ENCODE measurements at places on chromosomes 13 and 19. TPM values are rescaled to one million over a fixed set of nuclear protein-coding genes. Genes with fewer than 3 reads are reported as not detected.

DNA sequence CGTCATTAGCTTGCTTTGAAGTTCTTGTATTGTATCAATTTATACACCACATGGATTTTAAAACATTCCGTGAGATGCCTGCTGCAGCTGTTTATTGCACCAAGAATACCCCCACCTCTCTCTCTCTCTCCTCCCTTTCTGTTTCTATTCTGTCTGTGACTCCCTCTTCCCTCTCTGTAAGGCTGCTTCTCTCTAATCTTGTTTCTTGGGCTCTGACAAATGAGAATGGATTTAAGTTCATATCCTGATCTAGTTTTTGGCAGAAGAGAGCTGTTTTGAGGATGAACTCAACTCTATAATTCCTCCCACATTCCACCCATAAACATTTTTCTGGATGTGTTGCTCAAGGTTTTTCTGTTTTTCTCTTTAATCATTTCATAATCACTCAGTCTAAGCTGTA, 144.3 kb upstream of the FRY start:
- DNase-seq: no peak
- no peak overlapping the region for H3K4me3 ChIP-seq
- H3K4me1 ChIP-seq: no peaks in the 10 kb centered on the region

TEAD2 gene
- total RNA-seq: 167 TPM

POSTN gene
- 0.41 TPM for total RNA-seq

- peak overlapping the region; percentile 79 for H3K4me3 ChIP-seq
- no peak for DNase-seq
These were observed 6.3 kb downstream of the THSD1 start for GRCh38 chr13:52399708-52400107.

GRCh38 chr13:22562116-22562515, 618.7 kb upstream of the SGCG start:
- no peaks in the 10 kb centered on the region for H3K4me1 ChIP-seq
- no peak overlapping the region for H3K27ac ChIP-seq
- no peak for DNase-seq
- no peaks in the 10 kb centered on the region for H3K36me3 ChIP-seq

DNA sequence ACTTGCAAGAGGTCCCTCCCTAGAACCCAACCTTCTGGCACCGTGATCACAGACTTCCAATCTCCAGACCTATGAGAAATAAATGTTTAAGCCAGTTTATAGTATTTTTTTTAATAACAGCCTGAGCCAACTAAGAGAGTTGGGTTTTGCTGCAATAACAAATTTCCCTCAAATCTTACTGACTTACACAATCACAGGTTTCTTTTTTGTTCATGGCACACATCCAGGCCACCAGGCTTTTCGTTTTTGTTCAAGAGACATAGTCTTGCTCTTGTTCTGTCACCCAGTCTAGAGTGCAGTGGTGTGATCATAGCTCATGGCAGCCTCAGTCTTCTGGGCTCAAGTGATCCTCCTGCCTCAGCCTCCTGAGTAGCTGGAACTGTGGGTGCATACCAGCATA, 2.0 kb upstream of the SELENOV start:
- peaks cover 8% of the 10 kb centered on the region for H3K36me3 ChIP-seq
- no peak for DNase-seq
- peaks cover 12% of the 10 kb centered on the region for H3K4me1 ChIP-seq
- H3K27ac ChIP-seq: no peak overlapping the region
- peaks cover 19% of the 10 kb centered on the region for H3K27me3 ChIP-seq

PLEKHF1 gene
- 0.77 TPM for total RNA-seq

PLPP2 gene
- 26.2 TPM for total RNA-seq

ZNF846 gene
- 17.6 TPM for total RNA-seq

DNA sequence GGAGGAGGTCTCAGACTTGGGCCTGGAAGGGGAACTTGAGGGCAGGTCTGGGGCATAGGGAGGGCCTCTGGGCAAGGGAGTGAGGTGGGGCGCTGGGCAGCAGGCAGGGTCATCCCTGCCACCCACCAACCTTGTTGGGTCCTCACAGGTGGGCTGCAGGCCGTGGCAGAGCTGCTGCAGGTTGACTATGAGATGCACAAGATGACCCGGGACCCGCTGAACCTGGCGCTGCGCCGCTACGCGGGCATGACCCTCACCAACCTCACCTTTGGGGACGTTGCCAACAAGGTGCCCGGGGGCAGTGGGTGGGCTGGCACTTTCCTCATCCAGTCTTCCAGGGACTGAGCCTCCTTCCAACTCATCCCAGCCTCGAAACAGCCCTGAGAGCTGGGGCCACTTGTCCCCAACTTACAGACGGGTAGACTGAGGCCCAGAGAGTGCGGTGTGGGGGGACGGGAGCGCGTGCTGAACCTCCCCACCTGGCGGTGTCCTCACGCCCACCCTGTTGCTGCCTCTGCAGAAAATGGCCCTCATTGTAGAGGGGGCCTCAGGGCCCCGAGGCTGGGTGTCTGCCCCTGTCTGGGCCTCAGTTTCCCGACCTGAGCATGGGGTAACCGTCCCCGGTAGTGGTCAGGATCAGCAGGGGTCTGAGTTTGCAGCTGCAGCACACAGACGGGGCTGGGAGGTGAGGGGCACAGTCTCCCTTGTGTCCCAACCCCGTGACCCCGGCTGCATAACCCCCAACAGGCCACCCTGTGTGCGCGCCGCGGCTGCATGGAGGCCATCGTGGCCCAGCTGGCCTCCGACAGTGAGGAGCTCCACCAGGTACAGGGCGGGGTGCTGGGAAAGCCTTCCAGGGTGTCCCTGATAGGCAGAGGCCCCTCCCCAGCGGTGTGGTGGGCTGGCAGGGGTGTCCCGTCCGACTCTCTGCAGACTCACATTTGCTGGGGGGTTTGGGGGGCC, 10.4 kb downstream of the APC2 start:
- no peaks in the 10 kb centered on the region for H3K4me1 ChIP-seq
- no peak overlapping the region for H3K27ac ChIP-seq
- H3K36me3 ChIP-seq: no peaks in the 10 kb centered on the region
- H3K4me3 ChIP-seq: no peak overlapping the region
